ENCODE measurements at places on chromosomes 7 and 10.

GRCh38 chr7:89772276-89772675 lies 382.0 kb upstream of the STEAP1 start:
- no peak for DNase-seq

GRCh38 chr10:91758303-91759146 lies 39.7 kb upstream of the TNKS2 start:
- DNase-seq, result peak; percentile 49

DNA sequence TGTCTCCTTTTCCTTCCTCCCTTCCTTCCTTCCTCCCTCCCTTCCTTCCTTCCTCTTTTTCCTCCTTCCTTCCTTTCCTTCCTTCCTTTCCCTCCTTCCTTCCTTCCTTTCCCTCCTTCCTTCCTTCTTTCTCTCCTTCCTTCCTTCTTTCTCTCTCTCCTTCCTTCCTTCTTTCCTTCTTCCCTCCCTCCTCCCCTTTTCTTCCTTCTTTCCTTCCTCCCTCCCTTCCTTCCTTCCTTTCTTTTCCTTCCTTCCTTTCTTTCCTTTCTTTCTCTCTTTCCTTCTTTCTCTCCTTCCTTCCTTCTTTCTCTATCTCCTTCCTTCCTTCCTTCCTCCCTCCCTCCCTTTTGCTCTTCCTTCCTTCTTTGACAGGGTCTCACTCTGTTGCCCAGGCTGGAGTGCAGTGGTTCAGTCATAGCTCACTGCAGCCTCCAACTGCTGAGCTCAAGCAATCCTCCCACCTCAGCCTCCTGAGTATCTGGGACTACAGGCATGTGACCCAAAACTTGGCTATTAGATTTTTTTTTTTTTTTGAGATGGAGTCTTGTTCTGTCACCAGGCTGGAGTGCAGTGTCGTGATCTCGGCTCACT lies 15.9 kb upstream of the CYTH3 start:
- DNase-seq, result no peak

DNA sequence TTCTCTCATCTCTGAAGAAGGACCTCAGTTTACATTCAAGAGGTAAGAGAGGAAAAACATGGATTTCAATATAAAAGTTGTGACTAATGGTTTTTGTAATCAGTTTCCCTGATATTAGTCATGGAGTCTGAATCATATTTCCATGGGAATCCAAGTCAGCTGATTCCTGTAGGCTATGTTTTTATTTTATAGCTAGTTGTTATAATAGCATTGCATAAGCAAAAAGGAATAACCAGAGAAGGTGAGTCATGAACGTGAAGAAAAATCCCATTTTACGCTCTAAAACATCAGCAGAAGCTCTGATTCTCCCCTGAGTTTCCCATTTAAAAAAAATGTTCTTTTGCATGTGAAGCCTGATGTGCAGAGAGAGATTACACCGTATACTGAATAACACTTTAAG lies 299.3 kb downstream of the SFMBT2 start:
- DNase-seq, result no peak

GRCh38 chr7:71772779-71773178 lies 639.4 kb downstream of the CALN1 start:
- no peak for DNase-seq

DNA sequence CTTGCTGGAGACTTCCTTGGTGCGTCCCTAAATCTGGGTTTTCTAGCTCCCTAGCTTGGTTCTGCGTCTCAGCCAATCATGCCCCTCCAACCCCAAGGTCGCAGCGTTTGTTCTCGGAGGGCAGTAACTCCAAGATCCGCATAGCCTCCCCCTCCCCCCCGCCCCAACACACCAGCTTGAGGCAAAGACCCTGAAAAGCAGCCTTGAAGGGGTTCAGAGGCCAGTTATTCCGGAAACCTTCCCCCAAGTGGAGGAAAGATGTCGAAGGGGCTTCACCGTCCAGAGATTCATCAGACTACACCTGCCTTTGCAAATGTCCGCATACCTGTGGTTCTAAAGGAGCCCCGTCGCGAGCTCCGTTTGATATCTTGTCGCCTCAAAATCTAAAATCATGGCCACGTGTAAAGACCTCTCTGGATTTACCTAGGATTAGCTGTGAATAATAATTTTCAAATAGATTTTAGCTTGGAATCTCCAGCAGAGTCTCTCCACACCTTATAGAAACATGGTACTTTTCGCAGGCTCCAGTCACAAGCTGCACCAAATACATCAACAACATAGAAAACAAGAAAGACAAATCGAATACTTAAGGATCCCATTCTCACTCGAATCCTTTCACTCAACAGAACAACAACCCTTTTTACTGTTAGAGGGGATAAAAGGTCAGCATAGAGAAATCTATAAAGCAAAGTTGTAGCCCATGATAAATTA lies 7.9 kb downstream of the DLX6 start:
- peak; percentile 0 for DNase-seq

DNA sequence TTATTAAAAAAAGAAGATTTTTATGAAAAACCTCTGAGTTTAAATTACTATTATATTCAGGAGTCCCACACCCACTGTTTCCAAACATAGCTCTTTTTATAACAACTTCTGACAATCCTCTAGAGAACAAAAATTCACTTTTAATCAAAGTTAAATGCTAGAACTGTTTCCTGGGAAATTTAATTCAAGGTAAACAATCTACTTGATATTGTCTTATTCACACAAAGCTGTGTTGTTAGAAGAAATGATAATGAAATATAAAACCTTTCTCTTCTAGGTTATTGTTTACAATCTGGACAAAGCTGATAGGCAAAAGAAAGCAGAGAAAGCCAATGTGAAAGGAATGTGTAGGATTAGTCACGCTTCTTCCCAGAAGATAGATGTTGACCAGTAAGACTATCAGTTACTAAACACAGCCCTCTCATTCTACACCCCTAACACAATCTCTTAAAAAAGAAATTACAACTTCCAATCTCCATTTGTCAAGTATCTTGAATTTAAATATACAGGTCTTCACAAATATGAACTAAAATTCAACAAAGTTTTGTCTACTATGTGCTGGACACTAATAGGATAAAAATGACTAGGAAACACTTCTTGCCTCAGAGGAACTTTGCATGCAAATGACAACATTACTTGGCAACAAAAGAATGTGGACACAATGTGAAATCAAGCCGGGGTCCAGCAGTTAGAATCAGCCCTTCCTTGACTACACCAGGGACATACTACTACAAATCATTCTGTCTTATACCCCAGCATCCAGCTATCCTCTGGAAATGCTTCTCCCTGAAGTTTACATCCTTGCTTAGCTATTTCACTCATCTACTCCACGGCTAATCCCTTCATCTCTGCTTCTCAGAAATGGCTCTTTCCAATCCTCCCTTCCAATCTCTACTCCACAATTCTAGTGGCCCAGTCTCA lies 123.7 kb downstream of the IMMP2L start:
- DNase-seq, result no peak

- DNase-seq, result peak; percentile 68
Observed at GRCh38 chr7:101783381-101784181, 33.8 kb upstream of the CUX1 start.

DNA sequence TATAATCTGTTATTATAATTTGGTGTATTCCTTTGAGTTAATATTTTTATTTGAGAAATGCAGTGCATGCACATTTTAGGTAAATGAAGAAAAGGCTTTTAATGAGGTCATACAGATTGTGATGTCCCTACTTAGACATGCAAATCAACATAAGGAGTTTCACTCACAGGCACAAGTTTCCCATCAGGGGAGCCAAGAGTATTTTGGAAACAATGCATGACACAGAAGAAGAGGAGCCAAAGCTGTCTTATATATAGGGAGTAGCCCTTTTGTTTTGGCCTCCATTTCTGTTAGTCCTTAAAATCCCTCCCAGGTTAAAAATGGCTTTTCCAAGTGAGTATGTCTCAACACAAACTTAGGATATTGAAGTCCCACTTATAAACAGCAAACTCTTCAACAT lies 703.4 kb upstream of the ANKRD30A start:
- no peak for DNase-seq

DNA sequence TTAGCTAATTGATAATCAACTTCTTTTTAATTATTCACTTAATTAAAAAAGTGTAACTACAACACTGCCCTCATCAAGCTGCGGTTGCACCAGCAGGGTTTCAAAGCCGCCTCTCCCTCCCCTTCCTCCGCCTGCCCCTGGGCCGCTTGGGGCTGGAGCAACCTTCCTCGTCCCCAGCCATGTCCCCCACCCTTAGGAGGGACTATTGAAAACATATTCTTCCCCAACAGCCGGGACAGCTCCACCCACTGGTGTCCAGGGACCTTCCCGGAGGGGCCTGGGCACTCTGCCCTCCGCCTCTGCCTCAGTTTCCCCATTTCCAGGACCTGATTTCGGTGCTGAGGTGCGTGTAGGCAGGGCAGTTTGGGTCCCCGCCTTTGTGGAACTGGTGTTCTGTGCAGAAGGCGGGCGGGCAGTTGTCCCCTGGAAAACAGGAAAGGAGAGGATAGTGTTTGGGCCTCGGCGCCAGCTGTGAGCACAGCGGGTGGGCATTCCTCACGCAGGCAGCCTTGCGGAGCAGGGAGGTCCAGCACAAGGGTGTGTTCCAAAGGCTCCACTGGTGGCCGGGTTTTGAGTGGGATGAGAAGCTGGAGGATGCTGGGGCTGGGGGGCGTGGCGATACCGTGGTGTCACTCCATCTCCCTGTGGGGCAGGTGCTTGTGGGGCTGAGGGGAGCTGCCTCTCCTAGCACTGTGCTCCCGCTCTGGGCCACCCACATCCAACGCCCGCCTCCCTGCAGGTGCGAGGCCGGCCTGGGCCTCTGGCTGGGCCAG lies 15.7 kb downstream of the UNCX start:
- DNase-seq, result no peak

DNA sequence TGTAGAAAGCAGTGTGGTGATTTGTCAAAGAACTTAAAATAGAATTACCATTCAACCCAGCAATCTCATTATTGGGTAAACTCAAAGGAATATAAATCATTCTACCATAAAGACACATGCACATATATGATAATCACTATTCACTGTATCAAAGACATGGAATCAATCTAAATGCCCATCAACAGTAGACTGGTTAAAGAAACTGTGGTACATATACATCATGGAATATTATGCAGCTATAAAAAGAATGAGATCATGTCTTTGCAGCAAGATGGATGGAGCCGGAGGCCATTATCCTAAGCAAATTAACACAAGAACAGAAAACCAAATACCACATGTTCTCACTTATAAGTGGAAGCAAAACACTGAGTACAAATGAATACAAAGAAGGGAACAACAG lies 281.5 kb upstream of the MAGI2 start:
- DNase-seq, result no peak

DNA sequence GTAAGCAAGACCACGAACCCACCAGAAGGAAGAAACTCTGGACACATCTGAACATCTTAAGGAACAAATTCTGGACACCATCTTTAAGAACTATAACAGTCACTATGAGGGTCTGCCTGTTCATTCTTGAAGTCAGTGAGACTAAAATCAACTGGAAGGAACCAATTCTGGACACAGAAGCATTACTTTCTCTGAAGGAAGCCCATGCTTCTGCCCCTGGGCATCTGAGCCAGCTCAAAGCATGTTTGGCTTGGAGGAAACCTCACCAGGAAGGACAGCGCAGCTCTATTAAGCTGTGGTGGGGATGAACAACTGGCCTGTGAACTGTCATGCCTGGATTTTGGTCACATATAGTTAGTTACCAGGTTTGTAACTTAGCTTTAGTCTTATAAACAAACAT lies 132.4 kb upstream of the GDF10 start:
- no peak for DNase-seq

DNA sequence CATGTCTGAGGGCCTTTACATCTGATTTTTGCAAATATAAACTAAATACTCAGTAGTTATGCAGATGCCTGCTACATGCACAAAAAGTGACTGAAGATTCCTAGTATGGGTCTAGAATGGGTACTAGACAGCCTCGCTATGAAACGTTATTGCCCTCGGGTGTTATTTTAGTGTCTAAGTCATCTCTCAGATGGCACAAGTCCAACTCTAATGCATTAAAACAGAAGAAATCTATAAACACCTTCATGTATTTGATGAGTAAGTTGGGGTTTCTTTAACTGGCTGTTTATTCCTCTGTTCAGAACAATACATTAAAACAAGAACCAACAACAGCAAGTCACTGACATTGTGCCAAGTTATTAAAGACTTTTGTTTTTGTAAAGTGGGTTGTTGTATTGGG lies 41.6 kb downstream of the TEX36 start:
- DNase-seq, result no peak

- peak; percentile 46 for DNase-seq
Observed at GRCh38 chr10:10644676-10645385, 372.8 kb upstream of the CELF2 start.

DNA sequence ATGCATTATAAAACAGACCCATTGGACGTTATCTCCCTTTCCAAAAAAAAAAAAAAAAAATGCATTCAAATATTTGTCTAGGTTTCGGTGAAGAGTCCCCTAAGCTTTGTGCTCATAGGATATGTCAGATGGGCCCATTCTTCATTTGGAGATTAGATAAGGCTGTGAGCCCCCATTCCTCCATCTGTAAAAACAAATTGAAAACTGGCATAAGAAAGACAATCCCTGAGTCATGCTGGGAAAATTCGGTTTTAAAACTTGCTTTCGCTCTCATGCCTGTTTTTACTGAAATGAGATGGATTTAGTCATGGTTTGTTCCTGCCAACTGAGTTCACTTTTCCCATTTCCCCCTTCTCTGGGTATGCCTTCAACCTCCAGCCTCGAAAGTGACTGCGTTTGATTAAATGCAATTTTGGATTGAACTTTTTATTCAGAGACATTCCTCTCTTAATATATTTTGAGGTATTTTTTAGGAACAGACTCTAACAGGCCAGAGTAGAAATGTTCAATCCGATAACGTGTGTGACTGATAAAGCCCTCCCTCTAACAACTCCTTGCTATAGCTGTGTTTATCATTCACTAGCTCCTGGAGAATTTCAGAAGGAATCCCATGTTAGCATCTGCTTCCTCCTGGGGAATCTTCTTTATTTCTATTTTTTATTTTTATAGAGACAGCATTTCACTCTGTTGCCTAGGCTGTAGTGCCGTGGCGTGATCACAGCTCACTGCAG lies 190.9 kb upstream of the LYZL2 start:
- DNase-seq, result no peak

GRCh38 chr7:112873831-112874553 lies 83.8 kb upstream of the TMEM168 start:
- no peak for DNase-seq

DNA sequence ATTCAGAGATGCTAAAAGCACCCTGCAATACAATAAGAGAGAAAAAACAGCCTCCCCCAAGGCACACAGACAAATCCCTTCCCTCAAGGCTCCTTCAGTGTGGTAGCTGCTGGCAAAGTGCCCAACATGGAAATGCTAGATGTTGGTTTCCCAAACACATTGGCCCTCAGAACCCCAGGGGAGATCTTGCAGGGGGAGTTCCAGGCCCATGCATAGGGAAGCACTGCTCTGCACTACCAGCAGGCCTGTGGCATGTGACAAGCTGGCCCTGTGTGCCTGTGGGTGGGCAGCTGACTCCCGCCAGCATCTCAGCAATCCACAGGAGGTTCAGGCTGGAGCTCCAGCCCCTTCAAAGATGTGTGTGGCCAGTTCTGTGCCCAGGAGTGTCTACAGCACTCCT lies 16.8 kb upstream of the CSGALNACT2 start:
- no peak for DNase-seq

DNA sequence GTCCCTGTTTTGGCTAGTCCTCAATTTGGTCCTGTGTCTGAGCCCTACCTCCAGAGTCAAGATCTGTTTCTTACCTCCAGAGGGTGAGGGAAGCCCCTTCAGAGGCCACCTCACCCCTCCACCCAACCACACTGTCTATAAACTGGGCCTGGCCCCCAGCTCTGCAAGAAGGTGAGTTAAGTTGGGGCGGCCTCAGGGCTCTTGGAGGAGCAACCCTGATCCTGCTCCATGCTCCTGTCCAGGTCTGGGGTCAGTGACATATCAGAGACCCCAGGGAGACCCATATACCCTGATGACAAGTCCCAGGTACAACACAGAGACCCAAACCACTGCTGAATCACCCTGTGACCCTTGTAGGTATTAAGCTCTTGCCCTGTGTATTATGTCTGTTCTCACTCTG lies 69.5 kb downstream of the MYL10 start:
- DNase-seq, result no peak
